ENCODE measurements at places on chromosomes 5 and 9. TPM values are rescaled to one million over a fixed set of nuclear protein-coding genes. Genes with fewer than 3 reads are reported as not detected.
A peak's percentile ranks its signal among the peaks of the same experiment; 100 is the strongest.

The TEX48 gene
- not detected for total RNA-seq

- H3K4me3 ChIP-seq: no peak overlapping the region
- no peak overlapping the region for H3K27ac ChIP-seq
- no peaks in the 10 kb centered on the region for H3K27me3 ChIP-seq
- DNase-seq: no peak
- no peaks in the 10 kb centered on the region for H3K4me1 ChIP-seq
Measured at GRCh38 chr5:16970826-16971225, 34.7 kb upstream of the MYO10 start.

The ZNF618 gene
- 1.2 TPM for total RNA-seq

DNA sequence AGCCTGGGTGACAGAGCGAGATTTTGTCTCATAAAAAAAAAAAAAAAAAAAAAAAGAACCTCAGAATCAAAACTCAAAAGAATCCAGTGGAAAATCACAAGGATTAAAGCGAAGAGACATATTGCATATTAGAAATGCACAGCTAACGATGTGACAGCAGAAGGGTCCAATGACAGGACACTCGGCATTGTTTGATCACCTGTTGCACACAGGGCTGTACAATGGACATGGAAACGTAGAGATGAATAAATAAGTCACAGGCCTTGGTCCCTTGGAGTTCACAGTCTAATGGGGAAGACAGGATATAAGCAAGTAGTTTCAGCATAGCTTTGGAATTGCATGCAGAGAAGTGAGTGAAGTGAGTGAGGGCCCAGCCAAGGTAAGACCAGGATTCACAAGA, 25.9 kb upstream of the PIK3R1 start:
- peaks cover 18% of the 10 kb centered on the region for H3K4me1 ChIP-seq
- DNase-seq: peak; percentile 77
- no peaks in the 10 kb centered on the region for H3K27me3 ChIP-seq
- H3K4me3 ChIP-seq: no peak overlapping the region
- H3K36me3 ChIP-seq: no peaks in the 10 kb centered on the region

- no peaks in the 10 kb centered on the region for H3K4me1 ChIP-seq
- DNase-seq: no peak
- no peaks in the 10 kb centered on the region for H3K36me3 ChIP-seq
- no peaks in the 10 kb centered on the region for H3K27me3 ChIP-seq
- H3K27ac ChIP-seq: no peak overlapping the region
Measured at GRCh38 chr5:18119156-18119785, 485.0 kb downstream of the TAF11L14 start.

DNA sequence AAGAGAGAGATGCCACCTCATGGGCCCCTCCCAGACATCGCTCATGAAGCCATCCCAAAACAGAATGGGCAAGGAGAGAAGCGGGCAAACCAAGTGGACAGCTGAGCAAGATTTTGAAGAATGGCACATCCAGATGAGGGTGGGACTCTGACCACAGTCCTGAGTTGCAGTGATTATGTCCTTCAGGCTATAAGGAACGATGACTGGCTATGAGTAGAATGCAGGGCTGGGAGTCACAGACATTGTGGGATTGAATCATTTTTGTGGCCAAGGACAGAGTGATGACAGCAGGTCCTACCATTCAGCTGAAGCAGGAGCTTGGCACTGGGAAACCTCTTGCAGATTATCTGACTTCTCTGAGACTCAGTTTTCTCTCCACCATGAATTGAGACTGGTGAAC, 245.7 kb upstream of the SLC30A5 start:
- H3K27ac ChIP-seq: no peak overlapping the region
- no peaks in the 10 kb centered on the region for H3K36me3 ChIP-seq
- DNase-seq: no peak
- H3K4me3 ChIP-seq: no peak overlapping the region
- H3K27me3 ChIP-seq: no peaks in the 10 kb centered on the region

DNA sequence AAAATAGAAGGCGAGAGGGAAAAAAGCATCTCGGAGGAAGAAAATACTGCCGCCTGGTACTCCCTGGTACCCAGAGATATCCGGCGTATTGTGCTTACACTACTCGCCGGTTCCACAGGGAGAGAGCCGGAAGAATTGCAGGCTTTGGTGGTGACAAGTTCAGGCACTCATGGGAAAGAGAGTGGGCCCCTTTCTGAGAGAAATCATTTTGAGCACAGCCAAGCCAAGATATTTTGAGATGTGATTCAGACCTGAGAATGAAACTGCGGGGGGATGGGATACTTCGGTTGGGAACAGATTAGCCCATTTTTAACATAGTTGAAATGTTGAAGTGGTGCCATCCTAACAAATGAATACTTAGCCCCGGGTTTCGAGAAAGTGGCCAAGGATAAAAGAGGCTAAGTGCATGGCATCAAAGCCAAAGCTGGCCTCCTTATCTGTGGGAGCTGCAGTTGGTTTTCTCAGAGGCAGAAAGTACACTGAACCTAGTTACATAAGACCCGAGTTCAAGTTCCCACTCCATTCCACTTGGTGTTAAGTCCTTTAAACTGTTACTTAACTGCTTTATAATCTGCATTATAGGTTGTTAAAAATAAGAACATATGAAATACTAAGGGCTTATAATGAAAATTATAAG, 62.7 kb downstream of the SLC1A3 start:
- DNase-seq: no peak
- H3K4me3 ChIP-seq: no peak overlapping the region
- no peaks in the 10 kb centered on the region for H3K4me1 ChIP-seq
- H3K27me3 ChIP-seq: no peaks in the 10 kb centered on the region
- H3K36me3 ChIP-seq: no peaks in the 10 kb centered on the region

DNA sequence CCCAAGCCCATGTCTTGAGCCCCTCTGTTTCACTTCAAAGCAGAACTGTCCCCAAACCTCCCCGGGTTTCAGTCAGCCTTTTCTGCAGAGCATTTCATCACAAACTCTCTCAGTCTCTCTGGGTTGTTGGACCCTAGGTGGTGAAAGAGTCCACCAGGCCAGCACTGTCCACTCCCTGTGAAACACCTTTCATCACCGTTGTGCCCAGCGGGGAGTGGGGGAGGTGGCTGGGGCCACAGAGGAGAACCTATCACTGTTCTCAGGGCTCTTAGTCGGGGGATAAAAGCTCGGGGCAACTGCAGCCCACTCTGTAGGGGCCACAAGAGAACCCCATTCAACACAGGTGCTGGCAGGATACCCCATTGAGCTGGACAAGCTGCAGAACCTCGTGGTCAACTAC, 5.4 kb upstream of the RABL6 start:
- peaks cover 38% of the 10 kb centered on the region for H3K4me1 ChIP-seq
- H3K27ac ChIP-seq: no peak overlapping the region
- no peak for DNase-seq

DNA sequence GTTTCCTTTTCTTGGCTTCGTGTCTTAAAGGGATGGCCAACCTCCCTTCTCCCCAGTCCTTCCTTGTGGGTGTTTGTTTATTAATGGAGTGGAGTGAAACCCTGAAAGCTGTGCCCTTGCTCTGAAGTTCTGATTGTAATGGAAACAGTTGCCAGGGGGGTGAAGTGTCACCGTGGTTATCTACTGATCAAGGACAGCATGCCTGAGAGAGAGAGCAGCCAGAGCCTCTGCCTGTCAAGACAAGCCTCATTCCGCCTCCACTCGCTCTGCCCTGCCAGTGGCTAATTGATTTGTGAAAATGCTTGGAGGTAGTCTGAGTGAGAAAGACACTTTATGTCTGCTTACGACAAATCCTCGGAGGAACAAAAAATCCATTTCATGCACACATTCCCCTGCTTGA, 143.7 kb upstream of the SLC30A5 start:
- no peak for DNase-seq
- no peak overlapping the region for H3K4me3 ChIP-seq
- H3K27me3 ChIP-seq: no peaks in the 10 kb centered on the region

The SPINK4 gene
- total RNA-seq: not detected

The TRIM41 gene
- 9.8 TPM for total RNA-seq

DNA sequence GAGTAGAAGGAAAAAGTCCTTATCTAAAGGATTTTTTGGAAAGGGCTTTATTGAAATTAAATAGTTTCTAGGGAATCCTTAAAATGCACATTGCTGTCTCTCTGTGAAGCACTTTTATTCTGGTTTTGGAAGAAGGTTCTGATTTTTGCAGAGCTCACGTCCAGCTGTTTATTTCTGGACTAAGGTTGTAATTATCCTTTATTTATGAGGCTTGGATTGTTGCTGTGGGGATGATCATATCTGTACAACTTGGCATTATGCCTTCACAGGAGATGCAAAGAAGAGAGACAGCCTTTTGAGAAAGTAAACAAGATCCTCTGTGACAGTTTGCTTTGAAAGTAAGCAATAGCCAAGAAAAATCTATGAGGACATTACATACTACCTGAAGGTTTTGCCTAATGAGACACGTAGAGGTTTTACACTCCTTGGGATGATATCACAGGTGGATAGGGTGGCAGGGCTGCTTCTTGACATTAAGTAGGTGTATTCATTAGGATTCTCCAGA, 14.6 kb downstream of the SMARCA2 start:
- H3K4me1 ChIP-seq: peaks cover 60% of the 10 kb centered on the region
- DNase-seq: no peak
- no peak overlapping the region for H3K27ac ChIP-seq
- no peaks in the 10 kb centered on the region for H3K27me3 ChIP-seq
- H3K4me3 ChIP-seq: no peak overlapping the region
- H3K36me3 ChIP-seq: peaks cover 19% of the 10 kb centered on the region

GRCh38 chr5:125257057-125257972, 510.9 kb upstream of the ZNF608 start:
- H3K36me3 ChIP-seq: no peaks in the 10 kb centered on the region
- H3K4me1 ChIP-seq: peaks cover 6% of the 10 kb centered on the region
- DNase-seq: no peak
- H3K27me3 ChIP-seq: no peaks in the 10 kb centered on the region
- H3K4me3 ChIP-seq: no peak overlapping the region
- H3K27ac ChIP-seq: no peak overlapping the region

GRCh38 chr5:134113902-134114875, at the start of gene TCF7:
Gene TCF7, plus strand, starts transcription at chr5:134114681. Its CDS starts 226 bp downstream, at chr5:134114907.
- H3K4me3 ChIP-seq: peak within 1 kb of the TSS; percentile 62
- DNase-seq: no peak

GRCh38 chr5:41511241-41511640, 840 bp upstream of the PLCXD3 start:
- DNase-seq: no peak
- H3K27ac ChIP-seq: no peak overlapping the region
- H3K4me3 ChIP-seq: peak overlapping the region; percentile 60
- peaks cover 8% of the 10 kb centered on the region for H3K4me1 ChIP-seq
- no peaks in the 10 kb centered on the region for H3K27me3 ChIP-seq
- H3K36me3 ChIP-seq: no peaks in the 10 kb centered on the region

DNA sequence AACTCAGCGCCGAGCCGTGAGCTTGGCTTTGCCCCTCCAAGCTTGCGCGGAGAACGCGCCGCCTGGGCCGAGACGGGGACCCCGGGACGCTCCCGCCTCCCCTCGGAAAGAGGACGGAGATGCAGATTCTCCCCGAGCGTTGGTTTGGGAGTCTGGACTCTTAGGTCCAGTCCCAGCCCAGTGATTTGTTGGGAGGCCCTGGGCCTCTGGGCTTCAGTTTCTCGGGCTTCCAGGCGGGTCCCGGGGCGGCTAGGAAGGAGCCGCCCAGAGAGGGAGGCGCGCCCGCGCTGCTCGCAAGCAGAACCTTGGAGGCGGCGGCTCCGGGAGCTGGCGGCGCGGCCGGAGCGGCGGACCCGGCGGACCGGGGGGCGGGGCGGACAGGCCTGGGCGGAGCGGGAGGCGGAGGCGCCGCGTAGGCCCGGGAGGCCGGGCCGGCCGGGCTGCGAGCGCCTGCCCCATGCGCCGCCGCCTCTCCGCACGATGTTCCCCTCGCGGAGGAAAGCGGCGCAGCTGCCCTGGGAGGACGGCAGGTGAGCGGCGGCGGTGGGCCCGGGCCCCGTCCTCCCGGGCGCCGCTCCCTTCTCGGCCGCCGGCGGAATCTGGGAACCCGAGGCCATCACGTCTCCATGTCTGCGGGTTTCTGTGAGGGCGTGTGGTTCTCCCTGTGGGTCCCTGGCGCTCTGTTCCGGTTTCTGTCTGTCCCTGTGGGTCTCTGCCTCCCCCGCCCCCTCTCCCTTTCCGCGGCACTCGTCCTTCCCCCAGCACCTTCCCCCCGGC, at the start of gene B4GALT7:
Gene B4GALT7, plus strand, starts transcription at position 402 of the 777 bp plus-strand sequence. Its CDS starts 79 bp downstream, at position 481.
- H3K4me1 ChIP-seq: peaks cover 29% of the 10 kb centered on the region
- no peaks in the 10 kb centered on the region for H3K27me3 ChIP-seq
- peak within 1 kb of the TSS; percentile 90 for H3K27ac ChIP-seq

- peaks cover 13% of the 10 kb centered on the region for H3K4me1 ChIP-seq
- no peak for DNase-seq
- H3K4me3 ChIP-seq: peak within 1 kb of the TSS; percentile 26
- H3K36me3 ChIP-seq: no peaks in the 10 kb centered on the region
Measured at GRCh38 chr5:135578685-135579341, at the start of gene CXCL14. Gene CXCL14, minus strand, starts transcription at chr5:135578991. Its CDS starts 213 bp downstream, at chr5:135578778.

The PCDHA9 gene
- total RNA-seq: under 0.01 TPM

The SHISAL2B gene
- not detected for total RNA-seq

GRCh38 chr9:22079873-22080341, 70.8 kb upstream of the CDKN2B start:
- H3K27ac ChIP-seq: no peak overlapping the region
- no peak for DNase-seq
- no peak overlapping the region for H3K4me3 ChIP-seq
- H3K27me3 ChIP-seq: no peaks in the 10 kb centered on the region
- H3K4me1 ChIP-seq: no peaks in the 10 kb centered on the region

The TIMD4 gene
- total RNA-seq: 0.32 TPM

DNA sequence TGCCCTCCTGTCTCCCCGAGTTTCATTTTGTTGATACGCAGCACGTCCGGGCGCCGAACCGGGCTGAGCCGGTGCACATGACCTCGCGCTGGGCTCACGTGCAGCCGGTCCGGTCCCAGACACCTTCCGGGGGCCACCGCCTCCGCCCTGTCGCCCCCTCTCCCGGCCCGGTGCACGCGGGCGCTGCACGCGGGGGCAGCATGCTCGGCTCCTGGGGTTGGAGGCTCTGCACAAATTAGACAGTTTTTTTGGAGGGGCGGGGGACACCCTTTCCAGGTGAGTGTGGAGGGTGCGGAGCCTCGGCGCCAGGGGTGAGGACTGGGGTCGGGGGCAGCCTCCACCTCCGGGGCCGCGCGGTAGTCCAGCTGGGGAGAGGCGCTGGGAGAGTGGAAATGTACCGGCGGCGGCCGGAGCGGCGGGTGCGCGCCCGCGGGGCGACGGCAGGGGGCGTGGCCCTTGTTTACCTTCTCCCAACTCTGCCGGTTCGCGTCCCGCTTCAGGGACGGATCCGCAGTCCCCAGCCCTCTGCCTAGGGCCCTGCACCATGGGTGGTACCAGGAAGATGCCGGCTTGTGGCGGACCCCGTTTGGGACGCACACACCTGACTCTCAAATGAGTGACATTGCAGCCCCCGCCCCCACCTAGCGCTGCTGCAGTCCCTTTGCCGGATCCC, 1.1 kb downstream of the JADE2 start:
- peaks cover 50% of the 10 kb centered on the region for H3K4me1 ChIP-seq
- peak; percentile 95 for DNase-seq
- H3K4me3 ChIP-seq: peak overlapping the region; percentile 94
- H3K27ac ChIP-seq: peak overlapping the region; percentile 100
- no peaks in the 10 kb centered on the region for H3K27me3 ChIP-seq

The PDE6A gene
- total RNA-seq: not detected

The FANCC gene
- total RNA-seq: 5.3 TPM
